Tibial artery (tissue), 4 donors: ENCODE measurements at places on chromosomes 7 and 10.
A peak's percentile ranks its signal among the peaks of the same experiment; 100 is the strongest.

DNA sequence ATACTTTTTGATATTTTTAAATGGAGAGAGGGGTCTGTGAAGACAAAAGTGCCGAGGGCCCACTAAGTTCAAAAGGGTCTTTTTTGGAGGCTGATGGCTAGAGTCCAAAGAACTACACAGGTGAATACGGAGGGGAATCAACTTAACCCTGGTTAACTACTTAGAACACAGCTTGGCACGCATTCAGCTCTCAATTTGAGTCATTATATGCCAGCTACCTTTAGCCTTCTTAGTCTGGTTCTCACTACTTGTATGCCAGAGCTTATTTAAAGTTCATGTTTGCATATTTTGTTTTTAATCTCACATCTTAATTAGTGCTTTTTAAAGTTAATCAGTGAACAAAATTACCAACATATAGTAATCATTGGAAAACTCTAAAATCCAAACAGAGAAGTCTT lies 80.8 kb downstream of the VWDE start:
- DNase-seq = no peak

DNA sequence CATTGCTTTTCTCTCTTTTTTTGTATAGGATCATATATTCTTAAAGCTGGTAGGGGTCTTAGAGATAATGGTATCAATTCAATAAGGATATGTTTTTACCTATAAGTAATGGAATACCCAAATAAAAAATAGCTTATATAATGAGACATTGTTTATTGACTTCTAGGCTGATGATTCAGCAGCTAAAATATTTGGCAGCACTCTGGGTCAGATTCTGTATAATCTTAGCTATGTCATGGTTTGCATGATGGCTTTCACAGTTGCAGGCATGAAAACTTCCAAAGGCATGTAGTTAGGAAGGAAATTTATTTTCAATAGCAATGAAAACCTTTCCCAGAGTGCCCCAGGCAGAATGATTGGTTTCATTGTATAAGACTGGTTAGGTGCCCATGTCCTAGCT lies 32.1 kb upstream of the A1CF start:
- DNase-seq = no peak

- DNase-seq = no peak
These were observed 25.2 kb downstream of the MET start for GRCh38 chr7:116697152-116697551.

- no peak for DNase-seq
These were observed 143.8 kb downstream of the KCNMA1 start for GRCh38 chr10:77493851-77494261.

GRCh38 chr10:31509989-31510388 lies 191.0 kb downstream of the ZEB1 start:
- DNase-seq = no peak

- no peak for DNase-seq
These were observed 1249.9 kb upstream of the AUTS2 start for GRCh38 chr7:68348401-68348800.

DNA sequence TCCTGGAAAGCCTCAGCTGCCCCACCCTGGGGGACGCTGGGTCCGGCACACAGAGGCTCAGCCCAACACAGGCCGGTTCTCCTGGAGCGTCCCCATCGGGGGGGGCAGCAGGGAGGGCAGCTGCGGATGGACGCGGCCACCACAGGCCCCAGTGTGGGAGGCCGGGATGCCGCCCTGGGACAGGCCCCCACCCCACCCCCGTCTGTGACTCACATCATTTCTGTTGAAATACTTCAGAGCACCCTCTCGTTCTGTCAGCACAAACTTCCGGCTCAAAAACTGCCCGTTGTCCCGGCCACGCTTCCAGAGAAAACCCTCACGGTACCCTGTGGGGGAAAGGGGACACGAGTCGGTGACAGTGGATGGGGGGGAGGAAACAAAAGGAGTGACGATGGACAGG lies 28.5 kb downstream of the GET4 start:
- DNase-seq = peak; percentile 66

- no peak for DNase-seq
These were observed 12.3 kb upstream of the EGFR start for GRCh38 chr7:55006499-55006898.

GRCh38 chr10:4662576-4663161 lies 163.3 kb upstream of the AKR1E2 start:
- DNase-seq = peak; percentile 29

DNA sequence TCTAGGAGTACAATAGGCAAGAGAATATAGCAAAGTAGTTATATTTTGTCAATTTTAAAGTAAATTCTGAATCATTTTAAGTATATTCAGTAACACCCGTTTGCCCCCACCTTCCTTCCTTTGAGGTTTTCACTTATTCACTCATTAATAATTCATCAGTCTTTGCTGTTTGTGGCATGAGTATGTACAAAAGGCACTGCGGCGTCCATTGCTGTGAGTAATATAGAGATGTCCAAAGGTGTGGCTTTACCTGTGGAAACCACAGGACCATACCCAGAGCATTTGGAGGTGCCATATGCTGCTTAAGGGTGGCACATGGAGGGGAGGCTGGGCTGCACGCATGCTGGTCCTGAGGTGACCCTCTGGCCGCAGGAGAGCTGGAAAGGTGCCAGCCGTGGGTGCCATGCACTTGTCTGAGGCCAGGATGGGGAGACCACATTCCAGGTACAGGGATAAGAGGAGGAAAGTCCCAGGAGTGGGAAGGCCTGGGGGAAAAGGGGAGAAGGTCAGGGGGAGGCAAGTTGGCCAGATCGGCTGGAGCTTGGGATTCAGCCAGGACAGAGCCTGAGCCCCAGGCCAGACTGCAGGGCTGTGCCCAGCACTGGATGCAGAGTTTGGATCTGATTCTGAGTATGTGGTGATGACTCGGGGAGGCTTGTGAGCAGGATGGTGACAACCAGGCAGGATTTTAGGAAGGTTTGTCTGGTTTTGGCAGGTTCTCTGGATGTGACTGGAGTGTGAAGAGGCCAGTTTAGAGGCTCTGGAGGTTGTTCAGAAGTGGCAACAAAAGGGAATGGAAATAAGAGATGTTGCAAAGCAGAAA lies 223.4 kb downstream of the MGMT start:
- DNase-seq = no peak

- no peak for DNase-seq
These were observed 73.3 kb upstream of the GSDME start for GRCh38 chr7:24830440-24831050.

GRCh38 chr10:3074985-3075600 lies 7.7 kb downstream of the PFKP start:
- DNase-seq = no peak

- peak; percentile 48 for DNase-seq
These were observed 7.4 kb downstream of the TSPAN14 start for GRCh38 chr10:80461208-80462183.

DNA sequence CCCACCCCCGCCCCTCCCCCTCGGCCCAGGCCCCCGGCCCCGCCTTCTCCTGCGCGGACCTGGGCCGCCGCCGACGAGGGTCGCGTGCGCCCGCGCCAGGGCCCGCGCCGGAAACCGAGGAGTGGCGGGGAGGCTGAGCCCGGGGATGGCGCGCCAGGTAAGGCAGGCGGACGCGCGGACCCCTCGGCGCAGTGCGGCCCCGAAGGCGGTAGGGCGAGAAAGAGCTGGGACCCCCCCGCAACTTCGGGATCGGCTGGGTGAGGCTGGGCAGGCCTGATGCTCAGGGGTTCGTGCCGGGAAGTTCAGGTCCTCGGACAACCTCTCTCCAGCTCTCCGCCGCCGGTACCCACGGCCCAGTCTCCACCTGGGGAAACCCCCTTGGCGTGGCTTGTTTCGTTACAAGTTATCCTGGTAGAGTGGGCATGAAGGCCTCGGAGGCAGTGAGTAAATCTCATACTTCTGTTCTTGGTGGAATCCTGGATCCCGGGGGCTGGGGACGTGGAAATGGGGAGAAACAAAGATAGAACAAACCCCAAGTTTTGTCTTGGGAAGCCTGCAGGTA lies 58.4 kb downstream of the ZNF467 start:
- no peak for DNase-seq

DNA sequence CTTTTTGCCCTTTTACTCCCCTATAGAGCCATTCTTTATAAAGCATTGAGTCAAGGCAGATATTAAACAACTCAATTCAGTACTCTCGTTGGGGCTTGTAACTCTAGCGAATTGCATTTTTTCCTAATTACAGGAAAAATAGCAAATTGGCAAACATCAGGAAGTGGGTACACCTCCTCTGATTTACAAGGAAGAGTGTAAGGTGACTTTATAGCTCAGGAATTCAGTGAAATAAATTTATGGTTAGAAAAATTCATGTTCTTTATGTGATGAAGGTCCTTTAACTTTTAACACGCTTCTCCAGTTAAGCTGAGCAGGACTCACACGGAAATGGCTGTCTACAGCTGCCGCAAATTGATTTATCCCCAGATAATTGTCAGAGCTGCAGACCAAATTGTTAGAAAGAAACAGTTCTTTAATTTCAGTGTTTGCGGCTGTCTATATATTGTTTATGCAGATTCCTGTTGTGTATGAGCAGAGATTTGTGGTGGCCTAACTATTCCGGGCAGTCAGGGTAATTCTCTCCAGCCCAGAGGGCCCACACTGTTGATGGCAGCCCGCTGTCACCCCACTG lies 151.1 kb upstream of the MKI67 start:
- DNase-seq = no peak

GRCh38 chr7:51261950-51262795 lies 54.4 kb downstream of the COBL start:
- no peak for DNase-seq

- no peak for DNase-seq
These were observed 302.2 kb downstream of the CCDC3 start for GRCh38 chr10:12699258-12699700.
